Transverse colon (tissue), 4 donors: ENCODE measurements at places on chromosomes 2 and 18. TPM values are rescaled to one million over a fixed set of nuclear protein-coding genes. Genes with fewer than 3 reads are reported as not detected.

- DNase-seq: no peak
- H3K4me3 ChIP-seq: no peak overlapping the region
- H3K27me3 ChIP-seq: no peaks in the 10 kb centered on the region
- no peaks in the 10 kb centered on the region for H3K36me3 ChIP-seq
These were observed 15.1 kb upstream of the CYRIA start for GRCh38 chr2:16680781-16681180.

GRCh38 chr2:185970148-185970852, 231.7 kb downstream of the FSIP2 start:
- peak; percentile 56 for DNase-seq
- peak overlapping the region; percentile 64 for H3K27ac ChIP-seq
- no peak overlapping the region for H3K4me3 ChIP-seq
- no peaks in the 10 kb centered on the region for H3K36me3 ChIP-seq
- H3K27me3 ChIP-seq: no peaks in the 10 kb centered on the region

SAG gene
- total RNA-seq: not detected

DNA sequence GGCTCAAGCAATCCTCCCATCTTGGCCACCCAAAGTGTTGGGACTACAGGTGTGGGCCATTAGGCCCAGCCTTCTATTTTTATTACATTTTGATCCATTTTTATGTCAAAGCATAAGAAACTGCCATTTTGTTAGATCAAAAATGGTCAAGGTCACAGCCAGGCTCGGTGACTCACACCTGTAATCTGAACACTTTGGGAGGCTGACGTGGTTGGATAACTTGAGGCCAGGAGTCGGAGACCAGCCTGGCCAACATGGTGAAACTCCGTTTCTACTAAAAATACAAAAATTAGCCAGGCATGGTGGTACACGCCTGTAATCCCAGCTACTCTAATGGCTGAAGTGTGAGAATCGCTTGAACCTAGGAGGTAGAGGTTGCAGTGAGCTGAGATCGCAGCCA, 49.2 kb downstream of the EEF1B2 start:
- no peaks in the 10 kb centered on the region for H3K4me1 ChIP-seq
- no peak overlapping the region for H3K27ac ChIP-seq
- no peak for DNase-seq
- no peaks in the 10 kb centered on the region for H3K27me3 ChIP-seq
- H3K4me3 ChIP-seq: no peak overlapping the region
- H3K36me3 ChIP-seq: no peaks in the 10 kb centered on the region

DNA sequence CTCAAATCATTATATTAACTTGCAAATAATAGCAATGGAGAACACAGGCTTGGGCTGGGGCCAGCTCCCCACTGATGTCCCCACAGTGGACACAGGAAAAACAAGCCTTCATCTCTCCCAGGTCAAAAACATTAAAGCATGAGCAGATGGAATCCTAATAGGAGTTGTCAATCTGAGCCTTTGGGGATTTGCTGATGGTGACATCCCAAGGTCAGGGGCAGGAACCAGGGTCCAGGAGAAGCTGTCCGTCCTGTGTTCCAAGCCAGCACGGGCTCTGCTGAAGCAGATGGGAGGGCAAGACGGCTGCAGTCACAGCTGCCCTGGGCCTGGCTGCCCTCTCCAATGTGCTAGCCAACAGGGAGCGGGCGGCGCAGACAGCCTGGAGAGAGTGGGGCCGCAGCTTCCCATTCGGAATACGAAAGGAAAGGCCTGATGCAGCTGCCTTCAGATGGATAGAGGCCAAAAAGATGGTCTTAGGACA, 135.5 kb downstream of the NDUFA10 start:
- no peaks in the 10 kb centered on the region for H3K36me3 ChIP-seq
- no peak overlapping the region for H3K4me3 ChIP-seq
- no peak overlapping the region for H3K27ac ChIP-seq

SLC30A3 gene
- total RNA-seq: 0.60 TPM

- H3K36me3 ChIP-seq: peaks cover 11% of the 10 kb centered on the region
- no peaks in the 10 kb centered on the region for H3K27me3 ChIP-seq
- H3K4me1 ChIP-seq: no peaks in the 10 kb centered on the region
- no peak overlapping the region for H3K4me3 ChIP-seq
- H3K27ac ChIP-seq: no peak overlapping the region
These were observed 22.4 kb downstream of the ARL6IP6 start for GRCh38 chr2:152740743-152741328.

GRCh38 chr2:98245491-98245890, 100.8 kb upstream of the CNGA3 start:
- H3K4me1 ChIP-seq: no peaks in the 10 kb centered on the region
- H3K27ac ChIP-seq: no peak overlapping the region
- no peak for DNase-seq
- no peaks in the 10 kb centered on the region for H3K36me3 ChIP-seq
- no peaks in the 10 kb centered on the region for H3K27me3 ChIP-seq
- no peak overlapping the region for H3K4me3 ChIP-seq

FBXO15 gene
- total RNA-seq: not detected

RBM44 gene
- total RNA-seq: 1.2 TPM

PLEKHH2 gene
- 14.9 TPM for total RNA-seq
